ENCODE measurements at places on chromosomes 3 and 15.

DNA sequence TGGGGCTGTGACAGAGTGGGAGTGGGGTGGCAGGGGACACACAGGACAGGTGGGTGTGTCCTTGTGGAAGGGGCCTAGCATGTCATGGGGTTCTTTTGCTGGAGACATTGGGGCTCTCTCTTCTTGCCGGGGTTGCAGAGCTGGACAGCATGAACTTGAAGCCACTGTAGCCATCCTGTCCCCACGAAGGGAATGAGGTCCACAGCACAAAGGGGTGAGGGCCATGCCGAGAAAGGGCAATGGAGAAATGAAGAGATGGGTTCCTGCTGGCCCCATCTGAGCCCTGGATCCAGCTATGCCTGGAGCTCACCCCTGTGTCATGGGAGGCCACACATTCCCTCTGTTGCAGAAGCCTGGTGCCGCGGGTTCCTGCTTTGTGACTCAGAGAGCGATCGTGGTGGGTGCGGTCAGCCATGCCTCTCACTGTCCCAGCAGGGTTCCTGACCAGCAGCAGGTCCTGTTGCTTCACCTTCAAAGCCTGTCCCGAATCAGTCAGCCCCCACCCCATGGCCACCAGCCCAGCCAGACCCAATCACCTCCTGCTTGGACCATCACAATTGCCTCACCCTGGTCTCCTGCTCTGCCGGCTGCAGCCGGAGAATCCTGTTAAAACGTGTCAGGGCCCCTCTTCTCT is 50.0 kb downstream of the DNAJB8 start:
- H3K27me3 ChIP-seq = no peaks in the 10 kb centered on the region
- H3K4me1 ChIP-seq = no peaks in the 10 kb centered on the region
- no peaks in the 10 kb centered on the region for H3K36me3 ChIP-seq
- DNase-seq = no peak

- H3K4me3 ChIP-seq = no peak overlapping the region
- no peak for DNase-seq
- no peak overlapping the region for H3K27ac ChIP-seq
- H3K4me1 ChIP-seq = peaks cover 38% of the 10 kb centered on the region
Measured at GRCh38 chr3:81998139-81998755, 236.8 kb upstream of the GBE1 start.

DNA sequence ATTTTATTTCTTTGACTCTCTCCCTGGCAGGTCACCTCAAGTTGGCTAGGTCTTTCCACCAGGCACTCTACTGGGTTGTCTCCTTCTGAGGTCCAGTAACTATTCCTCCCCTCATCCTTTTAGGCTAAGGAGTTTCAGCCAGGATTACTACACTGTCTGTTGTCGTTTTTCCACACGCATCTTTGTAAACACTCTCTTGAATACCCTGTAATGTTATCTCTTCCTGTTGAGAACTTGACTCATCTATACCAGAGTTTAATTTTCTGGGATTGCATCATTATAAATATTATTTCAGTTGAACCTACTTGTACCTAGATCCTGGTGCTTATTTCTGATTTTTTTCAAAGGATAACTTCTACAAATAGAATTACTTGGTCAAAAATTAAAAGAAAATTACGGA is 138.3 kb downstream of the SQOR start:
- no peak overlapping the region for H3K4me3 ChIP-seq
- peaks cover 13% of the 10 kb centered on the region for H3K27me3 ChIP-seq

DNA sequence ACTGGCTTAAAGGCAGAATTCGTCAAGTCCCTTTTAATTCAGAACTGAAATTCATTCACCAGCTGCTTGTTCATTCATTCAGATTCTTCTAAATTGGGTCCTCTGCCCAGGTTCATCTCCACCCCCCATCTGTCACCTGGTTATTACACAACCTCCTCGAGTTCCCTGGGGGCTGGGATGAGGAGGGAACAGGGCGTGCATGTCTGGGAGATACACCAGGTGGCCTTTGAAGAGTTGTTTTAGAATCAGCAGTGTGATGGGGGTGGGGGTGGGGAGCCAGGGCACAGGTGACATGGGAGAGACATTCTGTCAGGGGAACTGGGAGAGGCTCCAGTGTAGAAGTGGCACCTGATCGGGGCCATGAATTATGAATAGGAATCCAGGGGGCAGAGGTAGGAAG is 8.2 kb downstream of the SNX33 start:
- H3K27ac ChIP-seq = no peak overlapping the region
- H3K4me3 ChIP-seq = no peak overlapping the region
- peaks cover 81% of the 10 kb centered on the region for H3K4me1 ChIP-seq
- H3K36me3 ChIP-seq = peaks cover 29% of the 10 kb centered on the region
- H3K27me3 ChIP-seq = no peaks in the 10 kb centered on the region
- DNase-seq = no peak

GRCh38 chr3:12993517-12994356 is 79.5 kb downstream of the IQSEC1 start:
- DNase-seq = no peak
- H3K27ac ChIP-seq = peak overlapping the region; percentile 95
- H3K27me3 ChIP-seq = no peaks in the 10 kb centered on the region
- H3K4me1 ChIP-seq = peaks cover 67% of the 10 kb centered on the region
- H3K4me3 ChIP-seq = peak overlapping the region; percentile 92
- no peaks in the 10 kb centered on the region for H3K36me3 ChIP-seq

GRCh38 chr3:111768571-111769100 is 90.4 kb upstream of the PHLDB2 start:
- H3K36me3 ChIP-seq = no peaks in the 10 kb centered on the region
- H3K27me3 ChIP-seq = no peaks in the 10 kb centered on the region
- peaks cover 47% of the 10 kb centered on the region for H3K4me1 ChIP-seq
- DNase-seq = no peak
- no peak overlapping the region for H3K4me3 ChIP-seq

DNA sequence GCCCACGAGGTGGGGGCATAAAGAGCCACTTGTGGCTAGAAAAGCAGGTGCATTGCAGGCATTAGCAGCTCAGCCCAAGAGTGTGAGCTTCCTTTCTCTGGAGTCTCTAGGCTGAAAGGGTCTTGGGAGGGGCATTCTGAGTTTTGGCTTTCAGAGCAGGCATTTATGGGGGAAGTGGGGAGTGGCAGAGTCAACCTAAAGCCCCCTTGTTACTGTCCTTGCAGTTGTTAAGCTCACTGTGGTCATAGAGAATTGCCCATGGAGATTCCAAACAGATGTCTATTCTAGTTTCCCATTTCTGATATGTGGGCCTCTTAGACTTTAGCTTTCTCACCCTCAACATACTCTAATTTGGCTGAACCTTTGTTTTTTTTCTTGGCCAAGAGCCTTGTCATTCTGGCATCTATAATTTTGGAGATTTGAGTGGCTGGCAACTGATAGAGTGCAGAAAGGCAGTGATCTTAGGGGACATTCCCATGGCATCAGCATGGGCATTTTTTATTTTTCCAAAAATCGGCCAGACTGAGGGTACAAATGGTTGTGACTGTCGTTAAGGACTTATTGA is 217.9 kb downstream of the THSD4 start:
- H3K27ac ChIP-seq = peak overlapping the region; percentile 76
- H3K36me3 ChIP-seq = no peaks in the 10 kb centered on the region
- no peak overlapping the region for H3K4me3 ChIP-seq
- no peak for DNase-seq
- H3K27me3 ChIP-seq = no peaks in the 10 kb centered on the region

- H3K4me3 ChIP-seq = no peak overlapping the region
- no peak for DNase-seq
- no peak overlapping the region for H3K27ac ChIP-seq
- peaks cover 68% of the 10 kb centered on the region for H3K36me3 ChIP-seq
- H3K27me3 ChIP-seq = no peaks in the 10 kb centered on the region
Measured at GRCh38 chr3:66386925-66387650, 113.7 kb downstream of the LRIG1 start.

DNA sequence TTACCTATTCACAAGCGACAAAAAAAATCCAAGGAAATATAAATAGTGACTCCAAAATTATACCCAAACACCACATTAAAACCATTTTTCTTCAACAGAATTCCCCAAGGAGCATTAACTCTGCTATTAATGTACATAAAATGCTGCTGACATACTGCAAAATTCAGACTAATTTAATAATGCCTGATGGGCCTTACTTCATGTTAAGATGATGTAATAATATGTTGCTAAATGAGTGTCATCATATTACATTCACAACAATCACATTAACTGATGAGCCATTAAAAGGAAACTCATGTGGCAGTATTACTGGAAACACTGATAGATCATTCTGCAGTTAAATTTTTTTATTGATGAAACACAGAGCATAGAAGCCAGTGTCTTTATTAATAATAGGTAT is 204.9 kb upstream of the CGNL1 start:
- peaks cover 13% of the 10 kb centered on the region for H3K36me3 ChIP-seq
- H3K4me3 ChIP-seq = no peak overlapping the region
- no peaks in the 10 kb centered on the region for H3K4me1 ChIP-seq
- no peak for DNase-seq

DNA sequence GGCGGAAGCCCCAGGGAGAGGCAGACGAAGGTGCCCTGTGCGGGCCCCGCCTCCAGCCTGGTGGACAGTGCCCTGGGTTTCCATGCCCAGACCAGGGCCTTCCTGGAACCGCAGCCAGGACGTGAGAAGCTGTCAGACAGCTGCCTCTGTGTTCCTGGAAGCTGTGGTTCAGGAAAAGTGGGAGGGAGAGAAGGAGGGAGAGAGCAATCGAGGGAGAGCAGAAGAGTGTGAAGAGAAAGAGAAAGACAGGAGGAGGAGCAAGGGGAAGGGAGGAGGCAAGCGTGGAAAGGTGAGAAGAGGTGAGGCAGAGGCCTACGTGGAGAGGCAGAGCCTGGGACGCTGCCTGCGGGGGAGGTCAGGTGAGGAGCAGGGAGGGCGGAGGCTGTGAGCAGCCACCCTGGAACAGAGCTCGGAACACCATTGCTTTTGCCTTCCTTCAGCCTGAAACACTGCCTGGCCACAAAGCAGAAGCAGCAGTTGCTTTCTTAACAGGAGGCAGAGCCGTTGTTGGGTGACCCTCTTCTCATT is 18.6 kb downstream of the ZDHHC19 start:
- H3K4me1 ChIP-seq = peaks cover 33% of the 10 kb centered on the region
- H3K4me3 ChIP-seq = no peak overlapping the region
- H3K27ac ChIP-seq = peak overlapping the region; percentile 86
- no peaks in the 10 kb centered on the region for H3K36me3 ChIP-seq
- peak; percentile 29 for DNase-seq

GRCh38 chr15:39511916-39512260 is 69.0 kb upstream of the THBS1 start:
- no peaks in the 10 kb centered on the region for H3K36me3 ChIP-seq
- H3K4me1 ChIP-seq = peaks cover 28% of the 10 kb centered on the region
- peak overlapping the region; percentile 64 for H3K27ac ChIP-seq
- H3K27me3 ChIP-seq = no peaks in the 10 kb centered on the region
- H3K4me3 ChIP-seq = no peak overlapping the region
- DNase-seq = peak; percentile 22

- no peaks in the 10 kb centered on the region for H3K4me1 ChIP-seq
- no peaks in the 10 kb centered on the region for H3K36me3 ChIP-seq
- H3K27ac ChIP-seq = no peak overlapping the region
- DNase-seq = no peak
Measured at GRCh38 chr3:140748-141330, 55.7 kb upstream of the CHL1 start.

DNA sequence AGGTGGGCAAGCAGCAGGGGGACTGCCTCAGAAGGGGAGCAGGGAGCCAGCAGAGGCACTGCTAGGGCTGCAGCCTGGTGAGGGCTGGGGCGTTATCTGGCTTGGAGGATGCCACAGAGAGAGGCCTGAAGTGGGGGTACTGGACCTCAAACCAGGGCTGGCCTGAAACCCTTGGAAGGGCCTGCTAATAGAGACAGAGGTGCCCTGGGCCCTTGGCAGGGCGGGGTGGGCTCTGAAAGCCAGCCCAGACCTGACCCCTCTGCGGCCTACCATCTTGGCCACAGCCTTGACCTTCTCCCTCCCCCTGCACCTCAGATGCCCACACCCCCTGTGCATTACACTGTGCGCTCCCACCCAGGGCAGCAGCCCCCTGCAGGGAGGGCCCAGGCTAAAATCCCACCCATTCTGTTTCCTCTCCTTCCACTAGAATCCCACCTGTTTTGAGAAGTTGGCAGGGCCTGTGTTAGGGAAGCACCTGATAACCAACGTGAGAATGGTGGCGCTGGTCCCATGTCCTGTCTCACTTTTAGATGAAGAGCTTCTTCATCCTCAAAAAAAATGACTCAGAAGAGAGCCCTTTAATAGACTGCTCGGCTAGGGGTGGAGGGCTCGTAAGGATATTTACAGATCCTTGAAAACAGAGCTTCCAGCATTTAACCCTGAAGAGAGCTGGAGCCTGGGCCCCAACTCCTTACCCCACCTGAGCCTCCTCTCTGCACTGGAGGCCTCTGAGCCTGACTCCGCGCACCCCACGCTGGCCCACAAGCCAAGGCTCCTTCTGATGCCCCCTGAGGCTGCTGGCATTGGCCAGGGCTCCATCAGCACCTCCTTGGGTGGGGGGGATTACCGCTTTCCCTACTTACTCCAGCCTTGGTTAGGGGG is 29.8 kb downstream of the LOXL1 start:
- peaks cover 46% of the 10 kb centered on the region for H3K4me1 ChIP-seq
- DNase-seq = no peak
- no peaks in the 10 kb centered on the region for H3K36me3 ChIP-seq
- no peak overlapping the region for H3K4me3 ChIP-seq
- no peaks in the 10 kb centered on the region for H3K27me3 ChIP-seq

- DNase-seq = no peak
- no peak overlapping the region for H3K27ac ChIP-seq
- H3K36me3 ChIP-seq = no peaks in the 10 kb centered on the region
- H3K4me1 ChIP-seq = no peaks in the 10 kb centered on the region
- no peaks in the 10 kb centered on the region for H3K27me3 ChIP-seq
Measured at GRCh38 chr15:39392469-39393047, 188.3 kb upstream of the THBS1 start.

DNA sequence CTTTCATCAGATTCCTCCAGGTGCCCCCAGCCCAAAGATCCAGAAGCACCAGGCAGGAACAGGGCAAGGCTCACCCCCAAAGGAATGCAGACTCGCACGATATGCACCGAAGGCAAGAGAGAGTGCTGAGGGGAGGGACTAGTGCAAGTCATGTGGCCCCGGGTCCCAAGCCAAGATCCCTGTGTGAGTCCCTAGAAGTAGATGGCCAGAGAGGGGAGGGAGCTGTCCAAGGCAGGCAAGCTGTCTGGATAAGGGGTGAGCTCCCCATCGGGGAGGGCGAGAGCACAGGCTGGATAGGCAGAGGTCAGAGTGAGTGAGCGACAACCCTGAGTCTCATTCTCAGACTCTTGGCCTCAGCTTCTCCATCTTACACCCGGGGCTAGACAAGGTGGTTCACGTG is 171.5 kb upstream of the LINGO1 start:
- H3K4me3 ChIP-seq = no peak overlapping the region
- peak; percentile 28 for DNase-seq
- no peaks in the 10 kb centered on the region for H3K36me3 ChIP-seq
- no peaks in the 10 kb centered on the region for H3K4me1 ChIP-seq

Measured in left ventricle myocardium inferior (tissue), 1 donor.